T-helper 17 cell (primary cell): ENCODE measurements at places on chromosomes 16 and 17.

- DNase-seq, result no peak
Observed at GRCh38 chr16:47142486-47142820, 1.3 kb downstream of the NETO2 start.

- no peak for DNase-seq
Observed at GRCh38 chr17:15036238-15036637, 228.9 kb downstream of the PMP22 start.

- no peak for DNase-seq
Observed at GRCh38 chr16:50124769-50125168, 28.3 kb upstream of the TENT4B start.

DNA sequence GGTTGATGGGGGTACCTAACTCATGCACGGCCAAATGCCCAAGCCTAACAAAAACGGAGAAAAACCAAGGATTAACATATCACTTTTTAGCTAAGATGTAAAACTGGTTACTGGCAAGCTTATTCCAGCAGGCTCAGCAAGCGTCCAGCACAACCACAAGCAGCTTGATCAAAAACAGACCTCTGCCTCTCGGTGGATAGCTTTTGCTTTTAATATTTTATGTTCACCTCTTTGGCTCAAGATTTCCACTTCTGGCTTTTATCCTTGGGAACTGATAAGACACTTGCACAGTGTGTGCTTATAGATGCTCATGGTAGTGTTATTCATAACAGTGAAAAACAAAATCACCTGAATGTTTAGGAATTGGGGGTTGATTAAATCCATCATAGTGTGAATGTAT is 206.9 kb upstream of the CACNG5 start:
- no peak for DNase-seq
